ENCODE measurements at places on chromosomes 5 and 9.

- DNase-seq = no peak
Measured at GRCh38 chr5:168796000-168796399, 216.8 kb upstream of the PANK3 start.

DNA sequence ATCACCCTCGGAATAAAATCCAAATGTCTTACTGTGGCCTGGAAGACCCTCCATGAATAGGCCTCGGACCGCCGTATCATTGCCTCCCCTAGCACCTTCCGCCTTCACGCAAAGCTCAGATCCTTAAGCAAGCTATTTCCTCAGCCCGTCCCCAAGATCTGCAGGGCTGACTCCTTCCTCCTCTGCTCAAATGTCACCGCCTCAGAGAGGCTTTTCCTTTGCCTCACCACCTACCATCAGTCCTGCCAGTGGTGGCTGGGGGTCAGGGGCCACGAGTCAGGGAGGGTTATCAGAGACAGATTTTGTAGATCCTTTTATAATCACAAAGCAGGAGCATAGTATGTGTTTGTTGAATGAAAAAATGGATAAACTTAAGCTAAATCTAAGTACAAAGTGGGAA, 74.4 kb upstream of the KIF2A start:
- no peak for DNase-seq

DNA sequence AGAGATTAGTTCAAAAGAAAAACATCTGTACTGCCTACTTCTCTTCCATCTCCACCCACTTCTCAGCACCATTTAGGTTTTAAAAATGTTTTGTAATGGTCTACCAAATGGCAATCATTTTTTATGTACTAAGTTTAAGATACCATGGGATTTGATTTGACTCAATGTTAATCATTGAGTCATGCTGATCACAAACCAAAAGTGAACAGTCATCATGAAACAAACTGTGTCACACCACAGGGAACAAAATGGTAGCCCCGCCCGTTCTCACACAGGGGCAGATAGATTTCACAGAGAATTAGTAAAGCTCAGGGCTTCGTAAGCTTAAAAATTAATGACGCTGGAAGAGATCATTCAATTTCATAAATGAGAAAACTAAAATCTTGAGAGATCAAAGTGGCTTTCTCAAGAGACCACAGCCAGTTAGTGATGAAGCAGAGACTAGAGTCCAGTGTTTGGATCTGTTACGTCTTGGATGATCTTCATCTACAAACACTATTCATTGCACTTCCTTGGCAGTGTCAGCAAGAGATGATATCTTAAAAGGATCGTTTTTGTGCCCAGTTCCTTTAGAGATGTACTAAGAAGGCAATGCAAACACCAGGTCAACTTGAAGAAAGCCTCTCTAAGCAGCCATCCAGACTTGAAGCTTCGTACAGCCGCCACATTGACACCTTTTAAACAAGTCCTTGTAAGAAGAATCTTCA, 33.9 kb upstream of the TRIO start:
- no peak for DNase-seq

DNA sequence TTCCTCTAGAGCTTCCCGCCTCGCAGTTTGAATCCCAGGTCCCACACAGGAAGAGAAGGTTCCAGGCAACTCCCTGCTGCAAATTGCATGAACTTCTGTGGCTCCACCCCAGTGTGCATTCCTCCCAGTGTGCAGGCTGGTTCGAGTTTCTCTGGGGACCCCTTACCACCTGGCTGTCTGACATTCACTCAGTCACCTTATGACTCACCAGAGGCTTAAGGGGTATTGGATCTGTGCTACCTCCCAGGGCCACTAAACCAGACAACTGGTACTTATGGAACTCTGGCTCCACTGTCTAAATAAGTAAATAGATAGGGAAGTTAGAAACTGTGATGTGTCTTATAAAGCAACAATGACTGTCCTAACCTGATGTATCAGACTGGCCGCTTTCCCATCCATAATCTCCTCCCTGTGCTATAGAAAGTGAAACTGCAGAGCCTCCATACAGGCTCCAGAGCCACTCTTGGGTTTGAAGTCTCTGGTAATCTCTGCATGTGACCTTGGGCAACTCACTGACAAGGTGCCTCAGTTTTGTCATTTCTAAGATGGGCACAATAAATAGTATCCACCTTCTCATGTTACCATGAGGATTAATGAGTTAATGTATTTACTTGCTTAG, 720.6 kb downstream of the SEMA5A start:
- no peak for DNase-seq

DNA sequence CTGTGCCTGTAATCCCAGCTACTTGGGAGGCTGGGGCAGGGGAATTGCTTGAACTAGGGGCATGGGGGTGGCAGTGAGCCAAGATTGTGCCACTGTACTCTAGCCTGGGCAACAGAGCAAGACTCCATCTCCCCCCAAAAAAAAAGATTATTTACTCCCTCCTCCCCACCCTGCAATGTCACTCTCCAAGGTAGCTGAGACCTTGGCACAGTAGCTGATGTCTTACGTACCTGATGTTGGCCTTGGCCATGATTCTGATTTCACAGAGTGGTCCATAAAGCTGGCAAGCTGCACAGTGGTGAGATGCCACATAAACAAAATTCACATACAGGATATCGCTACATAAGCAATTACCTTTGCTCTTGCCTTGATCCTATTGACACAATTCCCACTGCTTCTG, 108.5 kb downstream of the CAVIN4 start:
- DNase-seq = no peak

GRCh38 chr5:17680737-17681136, 46.5 kb downstream of the TAF11L14 start:
- DNase-seq = no peak

DNA sequence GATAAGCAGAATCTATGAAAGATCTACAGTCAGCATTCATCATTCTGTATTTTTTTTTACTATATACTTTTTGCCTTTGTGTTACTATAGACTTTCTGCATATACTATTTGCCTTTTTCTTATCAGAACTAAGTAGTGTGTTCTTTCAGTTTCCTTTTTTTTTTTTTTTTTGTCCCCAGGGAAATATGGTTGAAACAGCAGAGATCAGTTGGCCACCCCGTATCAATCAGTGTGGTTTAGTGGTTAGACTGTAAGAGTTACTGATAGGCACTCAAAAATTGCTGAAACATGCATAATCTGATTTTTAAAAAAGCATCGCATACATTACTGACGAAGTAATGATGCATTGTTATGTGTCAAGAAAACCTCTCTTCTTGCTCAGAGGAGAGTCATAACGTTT, 990.8 kb upstream of the EDIL3 start:
- no peak for DNase-seq

DNA sequence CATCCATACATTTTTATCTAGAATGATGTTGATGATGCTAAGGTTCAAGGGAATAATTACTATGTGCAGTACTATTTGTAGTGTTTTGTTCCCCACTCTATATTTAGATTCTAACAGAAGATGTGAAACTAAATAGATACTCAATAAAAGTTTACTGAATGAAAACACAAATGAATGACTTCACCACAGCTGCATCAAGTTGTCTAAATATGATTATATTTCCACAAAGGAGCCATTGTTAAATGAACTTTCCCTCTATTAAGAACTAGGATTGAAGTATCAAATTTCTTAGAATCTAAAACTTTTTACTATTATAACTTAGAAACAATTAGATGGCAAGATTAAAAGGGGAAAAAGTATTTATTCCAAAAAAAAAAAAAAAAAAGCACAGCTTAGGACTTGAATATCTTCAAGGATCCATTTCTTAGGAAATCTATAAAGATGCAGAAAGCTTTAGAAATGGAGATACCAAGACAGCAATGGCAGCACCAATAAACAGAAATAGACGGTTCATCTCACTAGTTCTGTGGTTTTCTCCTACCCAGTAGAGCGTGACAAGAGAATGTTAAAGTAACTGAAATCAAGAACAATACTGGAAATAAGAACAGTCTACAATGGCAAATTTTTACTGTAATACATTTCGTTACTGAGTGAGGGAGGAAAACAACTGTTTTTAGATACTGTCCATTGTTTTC, 347.6 kb downstream of the EBF1 start:
- DNase-seq = no peak

GRCh38 chr9:110099236-110100095, 108.5 kb downstream of the C9orf152 start:
- peak; percentile 47 for DNase-seq

- no peak for DNase-seq
Measured at GRCh38 chr5:57007344-57007743, 55.4 kb upstream of the MIER3 start.

DNA sequence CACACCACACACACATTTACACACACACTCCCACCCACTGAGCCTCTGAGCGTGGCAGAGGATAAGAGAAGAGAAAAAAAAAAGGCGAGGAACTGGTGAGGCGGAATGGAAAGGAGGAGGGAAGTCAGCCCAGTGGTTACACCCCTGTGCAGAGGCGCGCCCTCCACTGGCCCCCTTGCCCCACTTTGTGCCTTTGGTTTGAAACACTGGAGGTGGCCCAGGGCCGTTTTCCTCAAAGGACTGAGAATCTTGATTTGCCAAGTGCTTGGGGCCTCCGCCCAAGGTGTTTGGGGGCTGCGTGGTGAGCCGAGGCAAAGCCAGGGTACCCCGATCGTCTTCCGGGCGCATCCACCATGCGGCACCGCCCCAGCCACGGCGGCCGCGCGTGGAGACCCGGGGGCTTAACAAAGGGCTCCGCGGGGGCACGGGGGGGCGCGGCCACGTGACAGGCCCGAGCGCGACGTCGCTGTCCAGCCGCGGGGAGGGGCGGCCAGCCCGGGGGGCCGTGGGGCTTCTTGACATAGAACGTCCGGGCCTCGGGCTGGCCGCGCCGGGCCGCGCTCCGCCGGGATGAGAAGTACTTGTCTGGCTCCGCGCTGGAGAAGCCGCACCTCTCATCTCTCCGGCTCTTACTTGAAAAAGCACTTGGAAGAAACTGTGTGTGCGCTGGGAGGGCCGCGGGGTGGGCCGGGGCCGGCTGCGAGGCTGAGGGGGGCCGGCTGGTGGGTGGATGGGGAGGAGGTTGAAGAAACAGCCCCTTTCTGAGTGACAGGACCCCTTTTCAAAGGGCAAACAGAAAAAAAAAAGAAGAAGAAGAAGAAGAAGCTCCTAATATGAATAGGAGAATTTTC, 21.0 kb downstream of the NR2F1 start:
- DNase-seq = no peak

GRCh38 chr5:2546938-2547337, 204.5 kb downstream of the IRX2 start:
- DNase-seq = no peak

All from SK-N-MC (cell line).